8988T (cell line): ENCODE measurements at places on chromosomes 2 and 18.

- no peak for DNase-seq
Observed at GRCh38 chr2:162458240-162458639, 114.3 kb downstream of the GCA start.

- no peak for DNase-seq
Observed at GRCh38 chr2:16028644-16029043, 88.3 kb downstream of the MYCN start.

- no peak for DNase-seq
Observed at GRCh38 chr2:217366966-217367365, 507.1 kb upstream of the TNP1 start.

- no peak for DNase-seq
Observed at GRCh38 chr18:10400534-10401307, 53.7 kb upstream of the APCDD1 start.

DNA sequence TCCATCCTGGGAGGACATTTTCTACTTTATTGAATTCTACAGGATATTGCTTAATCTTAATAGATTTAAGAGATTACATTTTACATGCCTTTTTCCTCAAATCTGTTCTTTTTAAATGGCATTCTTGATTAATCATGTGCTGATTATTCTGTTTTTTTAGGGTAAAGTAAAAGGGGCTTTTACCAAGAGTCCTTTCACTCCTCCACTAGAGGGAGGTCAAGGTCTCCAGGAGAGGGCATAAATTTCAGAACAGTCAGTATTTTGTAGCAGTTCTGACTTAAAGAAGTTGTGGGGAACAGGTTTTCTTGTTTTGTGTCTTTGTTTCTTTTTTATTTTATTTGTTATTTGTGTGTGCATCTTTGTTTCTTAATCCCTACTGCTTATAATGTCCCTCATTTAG, 25.4 kb downstream of the WDR75 start:
- DNase-seq, result no peak

DNA sequence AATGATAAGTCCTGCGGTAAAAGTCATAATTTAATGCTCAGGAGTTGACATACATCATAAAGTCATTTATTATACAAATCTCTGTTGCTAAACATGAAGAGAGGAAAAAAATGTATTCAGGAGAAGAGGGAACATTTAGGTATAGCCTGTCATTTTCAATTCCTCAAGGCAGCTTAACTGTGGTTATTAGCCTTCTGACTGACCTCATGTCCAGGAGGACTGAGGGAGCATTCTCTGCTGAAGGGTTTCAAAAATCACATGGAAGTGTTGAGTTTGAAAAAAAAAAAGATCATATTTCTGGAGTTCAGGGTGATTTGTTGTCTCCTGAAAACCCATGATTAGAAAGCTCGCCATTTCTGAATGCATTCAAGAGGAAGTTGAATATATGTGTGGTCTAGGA, 1371.1 kb upstream of the LRRTM1 start:
- DNase-seq, result no peak

GRCh38 chr2:146374505-146374904, 1470.3 kb upstream of the ACVR2A start:
- no peak for DNase-seq

- DNase-seq, result no peak
Observed at GRCh38 chr2:149042881-149043280, 4.4 kb downstream of the LYPD6B start.

- no peak for DNase-seq
Observed at GRCh38 chr18:23618862-23619387, 32.6 kb upstream of the NPC1 start.

DNA sequence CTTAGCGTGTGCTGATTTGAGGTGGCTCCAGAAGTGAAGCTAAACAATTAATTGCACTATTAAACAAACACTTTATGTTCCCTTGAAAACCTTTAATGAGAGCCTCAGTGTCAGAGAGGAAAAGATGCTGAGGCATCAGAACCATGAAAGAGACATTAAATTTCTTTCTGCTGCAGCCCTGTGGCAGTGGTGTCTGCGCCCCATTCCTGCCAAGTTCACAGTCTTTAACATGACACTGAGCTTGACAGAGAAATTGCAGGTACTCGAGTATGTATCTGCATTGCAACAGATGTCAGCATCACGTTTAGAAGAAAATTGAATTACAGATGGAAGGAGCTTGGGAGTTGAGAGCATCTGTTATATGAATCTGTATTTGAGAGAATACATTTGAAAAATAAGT, 111.3 kb upstream of the CREB1 start:
- DNase-seq, result no peak

DNA sequence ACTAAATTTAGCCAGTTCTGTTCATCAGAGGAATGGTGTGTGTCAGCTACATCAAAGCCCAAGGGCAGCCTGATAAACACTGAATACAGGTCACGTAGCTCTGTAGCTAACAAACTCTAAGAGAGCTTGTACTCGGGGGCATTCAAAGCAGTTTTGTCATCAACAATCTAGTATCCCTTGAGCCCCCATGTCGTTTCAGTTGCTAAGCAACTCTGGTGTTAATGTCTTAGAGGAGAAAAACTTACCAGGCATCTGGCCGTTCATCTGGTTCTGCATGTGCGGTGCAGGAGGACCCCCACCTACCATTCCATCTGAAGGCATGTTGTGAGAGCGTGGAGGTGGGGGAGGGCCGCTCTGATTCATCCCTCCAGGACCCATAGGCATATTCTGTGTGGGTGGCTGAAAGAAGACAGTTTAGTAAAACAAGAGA, 33.1 kb downstream of the SS18 start:
- DNase-seq, result no peak

- DNase-seq, result no peak
Observed at GRCh38 chr2:195658541-195658890, 1.5 kb downstream of the SLC39A10 start.

DNA sequence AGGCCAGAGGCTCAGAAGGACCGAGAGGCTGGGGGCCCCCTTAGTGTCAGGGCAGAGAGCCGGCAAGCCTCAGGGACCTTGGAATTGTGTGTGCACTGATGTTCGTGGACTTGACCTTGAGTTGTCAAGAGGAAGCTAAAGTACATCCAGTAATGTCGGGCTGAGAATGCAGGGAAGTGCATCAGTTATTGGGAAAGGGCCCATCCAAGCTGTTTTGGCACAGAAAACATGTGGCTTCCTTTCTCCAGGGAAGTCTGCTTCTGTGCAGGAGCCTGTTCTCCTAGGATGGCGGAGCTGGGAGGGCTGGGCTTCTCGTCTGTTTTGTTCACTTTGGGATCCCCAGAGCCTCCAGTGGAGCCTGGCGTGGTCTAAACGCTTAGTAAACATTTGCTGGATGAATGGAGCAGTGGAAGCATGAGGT, 23.7 kb downstream of the ATOH8 start:
- DNase-seq, result no peak

DNA sequence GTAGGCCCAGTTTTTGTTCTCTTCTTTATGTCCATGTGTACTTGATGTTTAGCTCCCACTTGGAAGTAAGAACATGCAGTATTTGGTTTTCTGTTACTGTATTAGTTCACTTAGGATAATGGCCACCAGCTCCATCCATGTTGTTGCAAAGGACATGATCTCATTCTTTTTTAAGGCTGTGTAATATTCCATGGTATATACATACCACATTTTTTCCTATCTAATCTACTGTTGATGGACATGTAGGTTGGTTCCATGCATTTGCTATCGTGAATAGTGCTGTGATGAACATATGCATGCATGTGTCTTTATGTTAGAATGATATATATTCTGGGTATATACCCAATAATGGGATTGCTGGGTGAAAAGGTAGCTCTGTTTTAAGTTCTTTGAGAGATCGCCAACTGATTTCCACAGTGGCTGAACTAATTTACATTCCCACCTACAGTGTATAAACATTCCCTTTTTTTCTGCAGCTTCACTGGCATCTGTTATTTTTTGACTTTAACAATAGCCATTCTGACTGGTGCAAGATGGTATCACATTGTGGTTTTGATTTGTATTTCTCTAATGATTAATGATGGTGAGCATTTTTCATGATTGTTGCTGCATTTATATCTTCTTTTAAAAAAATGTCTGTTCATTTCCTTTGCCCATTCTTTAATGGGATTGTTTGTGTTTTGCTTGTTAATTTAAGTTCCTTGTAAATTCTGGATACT, 22.9 kb downstream of the LTBP1 start:
- no peak for DNase-seq

DNA sequence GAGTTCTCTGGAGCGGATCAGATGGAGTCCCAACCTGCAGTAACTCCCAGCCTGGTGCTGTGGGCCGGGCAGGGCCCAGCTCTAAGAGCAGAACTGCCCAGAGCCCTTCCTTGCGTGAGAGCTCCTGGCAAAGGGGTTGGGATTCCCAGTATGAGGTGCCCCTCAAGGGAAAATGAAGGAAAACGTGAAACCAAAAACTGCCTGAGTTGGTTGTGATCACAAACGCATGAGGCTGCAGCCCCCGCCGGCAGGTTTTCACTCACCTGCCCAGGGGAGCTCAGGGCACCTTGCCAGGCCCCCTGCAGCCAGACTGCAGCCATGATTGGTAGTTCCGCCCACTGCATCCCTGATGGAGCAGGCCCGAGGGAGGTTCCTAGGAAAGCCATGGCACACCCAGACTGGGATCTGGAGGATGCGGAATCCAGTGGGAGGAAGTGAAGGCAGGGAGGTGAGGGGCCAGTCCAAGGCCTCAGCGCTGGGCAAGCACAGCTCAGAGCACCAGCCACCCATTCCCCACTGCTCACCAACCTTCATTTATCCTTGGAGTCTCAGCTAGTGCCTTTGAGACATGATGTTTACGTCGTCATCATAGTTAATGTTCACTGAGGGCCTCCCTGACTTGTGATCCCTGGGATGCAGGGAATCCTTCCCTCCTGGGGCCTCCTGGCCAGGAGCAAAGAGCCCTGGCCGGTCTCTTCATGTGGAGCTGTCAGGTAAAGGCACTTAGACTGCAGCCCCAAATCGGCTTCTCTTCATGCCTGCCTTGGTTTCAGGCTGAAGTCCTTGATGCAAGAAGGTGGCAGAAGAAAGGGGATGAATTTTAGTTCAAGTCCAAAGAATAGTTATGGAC, 103.2 kb downstream of the INHBB start:
- no peak for DNase-seq

- DNase-seq, result no peak
Observed at GRCh38 chr2:8675543-8675942, 6.3 kb upstream of the ID2 start.

DNA sequence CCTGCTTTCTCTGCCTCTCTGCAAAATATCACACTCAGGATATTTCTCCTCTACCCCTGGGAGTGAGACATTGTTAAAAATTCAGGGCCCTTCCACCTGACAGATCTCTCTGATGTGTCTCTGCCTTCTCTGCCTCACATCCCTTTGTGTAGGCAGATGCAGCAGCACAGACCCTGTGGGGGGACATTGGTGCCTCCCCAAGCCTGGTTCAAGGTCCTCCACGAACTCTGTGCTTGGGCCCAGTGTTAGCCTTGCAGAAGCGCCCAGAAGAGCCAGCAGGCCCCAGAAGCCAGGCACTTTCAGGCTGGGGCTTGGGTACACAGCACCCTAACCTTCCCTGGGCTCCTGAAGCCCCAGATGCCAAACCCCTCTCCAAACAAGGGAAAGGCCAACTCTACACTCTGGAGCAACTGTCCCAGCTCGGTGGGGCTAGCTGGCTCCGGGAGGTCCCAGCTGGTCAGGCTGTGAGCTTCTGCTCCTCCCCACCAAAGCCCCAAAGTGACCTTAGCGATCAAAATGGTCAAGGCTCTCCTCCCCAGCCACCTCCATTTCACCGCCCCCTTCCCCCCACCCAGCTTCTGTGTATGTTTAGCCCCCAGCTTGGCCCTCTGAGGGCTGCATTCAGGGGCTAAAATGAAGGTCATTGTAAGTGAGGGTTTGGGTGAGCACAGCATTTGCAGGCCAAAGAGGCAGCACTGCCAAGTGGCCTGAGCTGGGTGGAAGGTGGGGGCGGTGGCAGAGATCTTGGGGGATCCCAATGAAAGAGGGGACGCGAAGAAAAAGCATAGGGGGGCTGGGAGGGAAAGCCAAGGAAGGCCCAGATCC, 2.6 kb downstream of the HOXD9 start:
- DNase-seq, result no peak

DNA sequence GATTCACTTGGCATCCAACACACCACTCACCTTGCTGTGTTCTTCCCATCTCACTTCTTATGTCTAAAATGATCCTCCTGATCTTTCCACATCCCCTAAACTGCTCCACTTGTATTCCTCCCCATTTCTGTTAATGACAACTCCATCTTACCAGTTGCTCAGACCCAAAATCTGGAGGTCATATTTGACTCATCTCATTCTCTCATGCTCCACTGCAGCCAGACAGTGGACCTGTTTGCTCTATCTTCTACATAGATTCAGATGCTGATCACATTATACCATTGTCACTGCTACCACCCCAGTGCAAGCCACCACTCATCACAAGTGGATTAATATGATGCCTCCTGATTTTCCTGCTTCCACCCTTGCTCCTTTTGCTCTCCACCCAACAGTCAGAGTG, 7.9 kb upstream of the NABP1 start:
- DNase-seq, result no peak

- no peak for DNase-seq
Observed at GRCh38 chr18:22545066-22545760, 127.5 kb upstream of the CTAGE1 start.

DNA sequence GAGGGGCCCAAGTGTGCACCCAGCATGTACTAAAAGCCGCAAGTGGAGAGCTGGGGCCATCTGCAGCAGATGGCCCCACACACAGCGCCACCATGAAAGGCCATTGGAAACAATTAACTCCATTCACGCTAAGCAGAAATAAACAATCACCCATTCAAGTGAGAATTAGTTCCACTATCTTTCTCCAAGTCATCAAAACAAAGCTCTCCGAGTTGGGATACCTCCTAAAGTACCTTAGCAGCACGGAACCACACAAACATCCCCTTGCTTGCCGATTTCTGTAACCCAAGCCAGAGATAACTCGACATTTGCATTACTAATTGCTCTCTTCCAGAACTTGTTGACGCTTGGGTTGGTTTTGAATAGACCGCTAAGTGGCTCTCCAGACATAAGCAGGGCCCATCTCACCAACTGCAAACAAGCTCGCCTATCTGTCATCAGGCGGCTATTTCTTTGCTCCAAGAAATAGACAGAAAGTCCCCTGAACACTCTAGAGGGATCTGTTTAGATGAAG, 840.6 kb upstream of the SALL3 start:
- no peak for DNase-seq

DNA sequence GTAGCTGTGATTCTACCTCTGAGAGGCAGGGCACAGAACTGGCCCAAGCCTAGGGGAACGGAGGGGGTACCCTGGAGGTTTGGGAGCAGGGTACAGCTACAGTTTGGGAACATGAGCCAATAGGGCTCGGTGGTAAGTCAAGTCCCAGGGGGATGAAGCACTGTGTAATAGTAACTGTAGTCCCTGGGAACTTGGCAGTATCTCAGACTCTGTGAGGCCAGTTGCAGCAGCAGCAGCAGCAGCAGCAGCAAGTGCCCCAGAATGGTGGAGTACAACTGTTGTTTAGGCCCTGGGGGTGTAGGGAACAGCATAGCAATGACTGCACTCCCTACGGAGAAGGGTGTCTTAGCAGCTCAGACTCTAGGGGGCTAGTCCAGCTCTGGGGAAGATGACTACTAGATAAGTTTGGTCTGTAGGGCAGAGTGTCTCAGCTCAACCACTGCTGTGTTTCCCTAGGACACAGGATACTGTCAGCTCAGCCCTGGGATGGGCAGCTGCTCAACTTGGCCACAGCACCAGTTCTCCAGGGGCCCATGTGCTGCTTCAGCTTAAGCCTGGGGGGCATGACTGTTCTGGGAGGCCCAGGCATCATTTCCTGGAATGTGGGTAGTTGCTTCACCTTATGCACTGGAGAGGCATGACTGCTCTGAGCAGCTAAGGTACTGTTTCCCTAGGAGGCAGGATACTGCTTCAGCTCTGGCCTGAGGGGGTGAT, 20.5 kb downstream of the CARF start:
- no peak for DNase-seq

- DNase-seq, result no peak
Observed at GRCh38 chr18:54215069-54215468, 9.4 kb downstream of the MBD2 start.
